Activated CD4-positive, alpha-beta T cell treated with anti-CD3 and anti-CD28 coated beads, Interleukin-2, Interleukin-6, amounts not matched to agents 100 ng/mL and 50 ng/mL, durations not matched to agents 16 hours and 8 hours (primary cell): ENCODE measurements at places on chromosomes 7 and 10.

GRCh38 chr7:18754766-18755165 is 259.2 kb downstream of the HDAC9 start:
- no peak for DNase-seq

DNA sequence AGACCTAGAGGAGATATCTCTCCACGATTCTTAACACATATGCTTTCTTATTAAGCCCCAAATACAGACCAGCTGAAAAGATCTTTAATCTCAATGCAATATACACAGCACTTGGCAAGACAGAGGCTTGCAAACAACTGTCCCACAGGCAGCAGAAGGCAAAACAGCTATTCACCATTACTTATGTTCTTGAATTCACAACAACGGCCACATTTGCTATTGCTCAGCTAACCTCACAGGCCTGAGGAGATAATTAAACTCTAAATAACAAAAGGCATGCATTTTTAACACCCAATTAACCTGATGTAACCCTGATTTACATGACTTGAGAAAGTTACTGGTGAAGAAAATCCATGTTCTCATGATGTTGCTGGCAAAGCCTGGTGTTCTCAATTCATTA is 216.4 kb downstream of the CRPPA start:
- DNase-seq, result no peak

DNA sequence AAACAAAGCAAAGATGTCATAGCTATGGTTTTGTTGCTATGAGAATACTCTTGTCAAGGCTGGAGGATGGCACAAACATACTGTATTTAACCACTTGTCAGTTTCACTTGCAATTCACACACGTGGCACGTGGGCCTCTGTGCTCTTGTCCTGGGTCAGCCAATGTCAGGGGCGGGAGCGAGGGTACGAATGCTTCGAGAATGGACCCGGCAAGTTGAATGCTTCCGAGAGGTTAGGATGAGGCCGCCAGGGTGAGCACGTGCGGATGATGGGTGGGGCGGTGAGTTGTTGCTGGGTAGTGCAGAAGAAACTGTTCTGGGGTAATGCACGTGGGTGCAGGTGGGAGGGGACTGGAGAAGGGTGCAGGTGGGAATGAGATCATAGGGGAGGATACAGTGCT is 10.4 kb upstream of the OCM2 start:
- DNase-seq, result no peak

GRCh38 chr10:131178521-131179331 is 132.8 kb downstream of the TCERG1L start:
- DNase-seq, result no peak

DNA sequence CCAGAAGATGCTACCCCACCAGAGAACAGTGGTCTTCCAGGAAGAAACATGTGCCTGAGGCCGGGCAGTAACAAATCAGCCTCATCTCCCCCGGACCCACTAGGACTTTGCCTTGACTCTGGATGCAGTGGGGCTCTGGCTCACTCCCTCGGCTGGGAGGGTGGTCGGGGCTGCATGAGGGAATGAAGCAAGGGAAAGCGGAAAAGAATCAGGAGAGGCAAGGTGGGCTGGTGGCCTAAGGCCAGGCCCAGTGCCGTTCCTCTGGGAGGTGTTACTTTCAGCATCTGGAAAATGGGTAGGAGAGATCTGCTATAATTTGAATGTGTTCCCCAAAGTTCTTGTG is 51.8 kb downstream of the CLEC2L start:
- DNase-seq, result no peak

DNA sequence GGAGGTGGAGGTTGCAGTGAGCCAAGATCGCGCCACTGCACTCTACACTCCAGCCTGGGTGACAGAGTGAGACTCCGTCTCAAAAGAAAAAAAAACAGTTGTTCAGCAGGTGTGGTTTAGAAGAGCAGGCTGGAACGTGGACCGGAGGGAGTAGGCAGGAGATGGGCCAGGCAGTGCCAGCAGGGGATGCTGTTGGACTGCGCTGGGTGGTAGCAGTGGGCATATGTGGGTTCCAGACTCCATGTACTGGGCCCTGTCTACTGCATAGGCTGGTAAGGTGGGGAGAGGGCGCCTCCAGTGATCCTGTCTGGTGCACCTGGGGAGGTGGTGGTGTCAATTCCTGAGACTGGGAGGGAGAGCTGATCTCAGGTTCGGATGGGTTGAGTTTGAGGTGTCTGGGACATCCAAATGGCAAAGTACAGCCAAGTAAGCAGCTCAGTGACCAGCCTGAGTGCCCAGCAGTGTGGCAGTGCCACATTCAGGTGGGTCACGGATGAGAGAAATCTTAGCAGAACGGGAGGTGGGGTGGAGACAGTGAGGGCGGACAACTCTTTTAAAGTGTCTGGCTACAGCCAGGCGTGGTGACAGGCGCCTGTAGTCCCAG is 25.9 kb downstream of the SFXN4 start:
- DNase-seq, result peak; percentile 52

DNA sequence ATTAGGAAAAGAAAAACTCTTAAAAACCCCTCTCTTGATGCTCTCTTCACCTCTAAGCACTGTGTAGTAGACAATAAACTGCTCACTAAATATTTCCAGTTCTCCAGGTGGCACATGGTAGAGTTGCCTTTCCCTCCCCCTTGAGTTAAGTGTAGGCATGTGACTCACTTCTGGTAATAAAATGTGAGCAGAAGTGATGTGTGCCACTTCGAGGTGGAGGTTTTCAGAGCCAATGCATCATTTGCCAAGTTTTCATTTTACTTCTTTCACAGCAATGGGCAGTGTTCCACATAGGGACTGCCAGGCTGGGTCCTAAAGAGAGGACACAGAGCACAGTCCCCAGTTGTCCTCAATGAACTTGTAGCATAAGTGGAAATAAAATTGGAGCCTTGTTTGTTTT is 131.6 kb upstream of the NPY start:
- DNase-seq, result no peak

DNA sequence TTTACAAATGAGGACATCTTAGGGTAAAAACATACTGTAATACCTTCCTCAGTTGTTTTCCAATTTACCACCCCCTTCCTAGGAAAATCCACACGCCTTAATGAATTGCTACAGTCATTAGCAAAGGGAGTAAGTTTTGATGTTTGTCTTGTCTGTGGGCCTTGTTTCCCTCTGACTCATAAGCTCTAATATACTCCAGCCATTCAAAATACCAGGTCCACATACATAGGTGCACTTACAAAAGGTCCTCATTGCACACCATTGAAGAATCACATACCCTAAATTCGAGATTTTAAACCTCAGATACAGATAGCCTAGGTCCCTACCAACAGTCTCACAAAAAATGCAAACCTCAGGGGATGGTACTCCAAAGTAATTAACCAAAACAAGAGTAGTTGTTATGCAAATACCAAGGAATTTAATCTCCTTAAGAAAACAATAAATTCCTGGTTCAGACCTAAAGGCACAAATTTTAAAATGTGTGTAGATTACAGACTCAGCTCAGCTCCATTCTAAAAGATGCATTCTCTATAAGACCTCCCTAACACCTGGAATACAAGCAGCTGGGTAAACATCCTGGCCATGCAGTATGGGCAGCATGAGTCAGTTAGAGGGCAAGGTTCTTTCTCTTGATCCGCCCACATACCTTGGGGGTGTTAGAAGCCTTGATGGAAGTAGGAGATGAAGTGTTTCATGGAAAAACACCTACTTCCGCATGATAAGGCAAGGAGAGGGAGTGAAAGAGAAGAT is 3.0 kb upstream of the LIPK start:
- DNase-seq, result no peak

GRCh38 chr10:123472606-123473005 is 193.5 kb upstream of the GPR26 start:
- no peak for DNase-seq
